Stimulated activated CD4-positive, alpha-beta T cell treated with anti-CD3 and anti-CD28 coated beads, Interleukin-15, amount 100 ng/mL, for 24 hours (primary cell): ENCODE measurements at places on chromosomes 5 and 9.
A peak's percentile ranks its signal among the peaks of the same experiment; 100 is the strongest.

DNA sequence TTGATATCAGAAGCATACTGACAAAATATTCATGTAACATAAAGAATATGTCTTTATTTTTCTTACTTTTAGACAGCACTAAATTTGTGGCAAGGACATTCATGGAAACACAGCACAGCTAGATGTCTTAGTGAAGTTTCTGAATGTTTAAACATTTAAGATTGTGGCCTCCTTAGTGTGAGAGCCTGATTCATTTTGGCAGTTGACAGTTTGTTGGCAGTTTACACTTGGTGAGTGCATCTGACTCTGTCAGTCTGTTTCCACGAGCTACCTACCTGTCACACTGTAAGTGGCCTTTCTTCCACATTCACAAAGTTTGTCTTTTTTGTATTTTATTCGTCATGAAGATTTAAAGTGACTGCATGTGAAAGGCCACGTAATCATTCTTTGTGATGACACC is 436.8 kb downstream of the TUSC1 start:
- DNase-seq: no peak

DNA sequence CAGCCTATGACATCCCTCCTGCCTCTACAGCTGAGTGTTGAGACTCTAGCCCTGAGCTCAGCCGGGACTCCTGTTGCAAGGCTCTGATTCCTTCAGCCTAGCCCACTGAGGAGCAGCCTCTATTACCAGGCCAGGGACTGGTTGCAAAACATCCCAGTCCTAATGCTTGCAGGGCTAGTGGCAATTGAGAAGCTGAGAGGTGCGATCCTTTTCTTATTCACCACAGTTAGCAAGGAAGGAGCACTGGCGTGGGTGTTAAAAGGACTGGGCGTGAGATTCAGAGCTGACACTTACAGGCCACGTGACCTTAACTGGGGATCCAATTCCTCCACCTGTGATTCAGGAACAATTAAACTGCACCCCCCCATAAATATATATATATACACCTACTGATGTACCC is 58.8 kb downstream of the GARNL3 start:
- no peak for DNase-seq

DNA sequence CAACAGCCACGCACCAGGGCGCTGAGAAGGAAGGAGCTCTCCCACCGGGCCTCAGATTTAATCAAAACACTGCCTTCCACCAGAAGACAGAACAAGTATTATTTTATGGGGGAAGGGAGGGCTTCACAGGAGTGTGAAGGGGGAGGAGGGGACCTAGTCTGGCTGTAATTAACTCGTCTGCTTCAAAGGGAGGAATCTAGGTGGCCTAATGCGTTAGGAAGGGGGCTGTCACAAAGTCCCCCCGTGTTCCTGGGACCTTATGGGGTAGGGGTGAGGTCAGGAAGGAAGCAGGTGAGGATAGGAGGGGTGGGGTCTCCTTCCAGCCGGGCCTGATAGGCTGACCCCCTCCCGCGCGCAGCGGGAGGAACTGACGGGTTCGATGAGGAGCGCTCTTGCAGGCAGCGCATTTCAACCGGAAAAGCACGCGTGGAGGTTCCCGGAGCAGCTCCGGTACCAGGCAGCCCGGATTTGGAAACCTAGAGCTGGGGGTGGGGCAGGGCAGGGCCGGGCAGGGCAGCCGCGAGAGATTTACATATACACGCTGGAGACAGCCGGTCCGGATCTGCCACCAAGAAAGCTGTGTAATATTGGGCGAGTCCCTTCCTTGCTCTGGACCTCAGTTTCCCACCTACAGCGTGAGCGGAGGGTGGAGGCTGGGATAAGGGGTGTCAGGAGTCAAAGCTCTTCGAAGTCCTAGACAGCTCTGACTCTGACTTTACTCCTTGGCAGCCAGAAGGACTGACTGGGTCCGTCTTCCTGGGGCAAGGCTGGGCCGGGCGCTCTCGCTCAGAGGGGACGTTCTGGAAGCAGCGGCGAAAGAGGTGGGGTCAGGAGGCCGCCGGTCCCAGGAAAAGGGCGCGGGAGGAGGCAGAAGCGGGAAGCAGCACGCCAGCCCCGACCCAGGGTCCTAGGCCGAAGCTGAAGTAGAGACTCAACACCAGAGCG is 1.8 kb downstream of the SHB start:
- peak; percentile 44 for DNase-seq

GRCh38 chr5:136679233-136679632 is 313.9 kb upstream of the TRPC7 start:
- no peak for DNase-seq

DNA sequence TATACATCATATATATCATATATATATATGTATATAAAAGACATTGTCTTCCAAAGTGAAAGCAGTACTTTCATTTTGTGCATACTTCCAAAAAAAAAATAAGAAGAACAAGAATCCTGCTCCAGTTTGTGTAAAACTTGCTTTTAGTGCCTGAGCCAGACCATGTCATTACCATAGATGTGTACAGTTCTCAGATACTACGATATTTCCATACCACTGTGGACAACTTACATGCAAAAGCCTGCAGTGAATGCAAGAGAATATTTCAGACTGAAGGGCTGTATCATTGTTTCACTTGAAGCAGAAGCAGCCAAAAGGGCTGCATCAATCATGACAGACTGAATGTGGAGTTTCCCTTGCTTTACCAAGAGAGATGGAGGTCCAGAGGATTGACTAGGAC is 72.6 kb upstream of the CYLC2 start:
- no peak for DNase-seq

- peak; percentile 3 for DNase-seq
Observed at GRCh38 chr5:165630261-165630778, 2124.9 kb downstream of the MAT2B start.

- DNase-seq: no peak
Observed at GRCh38 chr5:20678814-20679298, 690.9 kb upstream of the CDH18 start.

GRCh38 chr5:41793141-41793770 is 77.0 kb downstream of the OXCT1 start:
- DNase-seq: no peak

GRCh38 chr9:33450621-33451146 is 3.3 kb upstream of the AQP3 start:
- no peak for DNase-seq

GRCh38 chr9:98043915-98044314 is 12.6 kb upstream of the NANS start:
- DNase-seq: no peak

DNA sequence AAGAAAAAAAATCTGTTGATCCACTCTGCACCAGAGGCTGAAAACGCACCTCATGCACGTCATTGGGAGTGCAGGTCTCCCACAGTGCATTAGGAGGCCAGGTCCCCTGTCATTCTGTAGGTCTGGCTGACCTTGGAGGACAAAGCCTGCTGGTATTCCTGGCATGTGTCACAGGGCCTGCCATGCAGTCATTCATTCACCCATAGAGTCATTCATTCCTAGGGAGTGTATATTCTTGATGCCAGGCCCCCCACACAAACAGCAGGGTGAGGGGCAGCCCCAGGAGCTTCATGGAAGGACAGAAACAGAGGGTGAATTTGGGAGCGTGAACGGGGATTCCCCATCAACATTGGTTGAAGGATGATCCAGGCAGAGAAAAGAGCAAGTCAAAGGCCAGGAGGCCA is 2.2 kb downstream of the GBGT1 start:
- DNase-seq: no peak

DNA sequence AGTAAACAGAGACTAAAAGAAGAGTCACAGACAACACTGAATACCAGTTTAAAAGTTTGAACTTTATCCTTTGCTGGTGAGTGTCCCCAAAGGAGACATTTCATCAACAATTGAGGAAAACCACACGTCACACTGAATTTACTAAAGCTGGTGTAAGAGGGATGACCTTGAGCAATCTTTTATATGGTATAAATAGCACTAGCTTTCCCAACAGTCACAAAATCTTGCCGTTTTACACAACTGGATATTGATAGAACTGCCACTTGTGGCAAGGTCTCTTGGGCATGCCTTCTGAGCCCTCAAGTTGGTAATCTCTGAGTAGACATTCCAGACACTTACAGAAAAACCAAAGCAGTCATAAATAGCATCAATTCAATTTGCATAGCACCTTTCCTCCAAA is 311.5 kb upstream of the TARS1 start:
- DNase-seq: no peak

- peak; percentile 7 for DNase-seq
Observed at GRCh38 chr5:123429993-123430392, 6.8 kb upstream of the CEP120 start.

- DNase-seq: no peak
Observed at GRCh38 chr9:100602342-100602801, 24.5 kb downstream of the CAVIN4 start.

GRCh38 chr9:121825031-121825691 is 173.7 kb downstream of the DAB2IP start:
- no peak for DNase-seq

DNA sequence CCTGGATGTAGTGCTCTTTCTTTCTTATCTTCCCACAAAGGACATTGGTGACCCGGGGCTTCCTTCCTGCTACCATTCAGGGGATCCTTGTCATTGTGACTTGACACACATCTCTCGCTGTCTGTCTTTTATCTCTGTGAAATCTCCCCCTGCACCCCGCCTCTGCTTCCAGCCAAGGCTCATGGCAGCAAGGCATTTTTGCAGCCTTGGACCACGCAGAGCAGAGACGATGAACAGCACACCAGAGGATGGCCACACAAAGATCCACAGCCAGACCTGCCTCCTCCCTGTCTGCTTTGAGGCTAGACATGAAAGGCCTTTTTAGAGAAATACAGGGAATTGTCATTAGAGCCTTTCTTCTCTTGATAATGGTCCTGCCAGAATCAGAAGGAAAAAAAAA is 549.1 kb downstream of the CDK5RAP2 start:
- DNase-seq: no peak

- DNase-seq: no peak
Observed at GRCh38 chr5:73218552-73219171, 45.7 kb downstream of the TMEM174 start.

- no peak for DNase-seq
Observed at GRCh38 chr9:109904666-109905065, 124.7 kb downstream of the PALM2AKAP2 start.

- no peak for DNase-seq
Observed at GRCh38 chr5:97751540-97751939, 568.5 kb upstream of the RIOK2 start.

DNA sequence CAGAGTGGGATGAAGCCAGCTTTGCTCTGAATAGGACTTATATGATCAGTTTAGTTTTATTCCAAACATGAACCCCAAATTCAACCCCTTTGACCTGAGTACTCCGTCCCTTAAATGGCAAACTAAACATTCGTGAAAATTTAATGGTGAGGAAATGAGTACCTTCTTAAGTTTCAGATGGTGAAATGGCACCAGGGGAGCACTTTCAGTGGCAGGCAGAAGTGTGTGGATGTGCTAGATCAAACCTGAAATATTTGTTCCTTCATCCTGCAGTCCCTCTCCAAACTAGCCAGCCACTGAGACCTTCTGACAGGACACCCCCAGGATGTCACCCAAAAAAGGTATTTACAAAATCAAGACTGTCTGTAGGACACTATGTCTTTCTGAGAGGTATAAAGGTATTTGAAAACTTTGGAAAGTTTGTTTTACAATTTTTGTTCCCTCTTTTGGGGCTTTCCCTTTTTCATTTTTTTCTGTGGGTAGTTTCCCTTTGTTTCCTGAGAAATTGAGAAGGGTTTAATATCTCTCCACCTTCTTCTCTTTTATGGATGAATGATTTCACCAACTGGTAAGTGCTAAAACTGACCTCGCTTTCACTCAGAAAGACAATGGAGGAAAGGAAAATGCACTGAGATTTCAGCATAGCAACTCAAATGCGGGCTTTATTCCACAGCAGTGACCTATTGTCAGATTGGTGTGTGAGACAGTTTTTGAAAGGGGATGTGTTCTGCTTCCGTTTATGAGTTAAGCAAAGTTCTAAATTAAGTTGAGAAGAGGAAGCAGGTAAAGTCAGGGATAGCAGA is 127.1 kb downstream of the TMC1 start:
- no peak for DNase-seq

DNA sequence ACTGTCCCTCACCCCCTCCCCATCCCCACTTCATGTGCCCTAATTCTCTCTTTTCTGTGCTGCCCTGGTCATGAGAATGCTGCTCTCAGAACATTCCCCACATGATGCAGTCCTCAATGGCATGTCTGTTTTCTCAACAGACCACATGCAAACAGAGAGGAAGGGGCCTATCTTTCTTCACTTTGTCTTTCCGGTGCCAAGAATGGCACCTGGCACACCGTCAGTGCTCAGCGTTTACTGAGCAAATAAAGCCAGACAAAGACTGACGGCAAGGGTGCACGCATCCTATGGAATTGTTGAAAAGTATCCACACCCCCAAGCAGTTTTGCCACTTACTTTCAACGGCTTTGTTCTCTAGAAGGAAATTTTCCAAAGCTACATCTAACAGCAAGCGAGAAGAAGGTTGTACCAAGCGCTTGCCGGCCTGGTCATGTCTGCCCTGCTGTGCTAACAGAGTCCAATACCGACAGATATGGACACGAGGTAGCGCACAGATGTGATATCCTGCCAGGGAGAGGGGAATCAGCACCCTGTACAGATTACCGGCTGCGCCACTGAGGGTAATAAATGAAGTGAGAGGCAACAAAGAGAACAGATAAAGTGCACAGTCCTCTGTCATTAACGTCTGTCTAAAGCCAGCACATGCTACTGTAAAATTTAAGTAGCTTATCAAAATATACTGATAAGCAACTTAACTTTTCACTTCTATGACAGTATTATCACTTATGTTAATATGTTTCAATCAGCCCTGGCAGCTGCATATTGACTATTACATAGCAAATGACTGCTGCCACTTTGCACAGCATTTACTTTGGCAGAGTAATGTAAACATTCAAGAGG is 251.7 kb downstream of the DENND1A start:
- DNase-seq: no peak

DNA sequence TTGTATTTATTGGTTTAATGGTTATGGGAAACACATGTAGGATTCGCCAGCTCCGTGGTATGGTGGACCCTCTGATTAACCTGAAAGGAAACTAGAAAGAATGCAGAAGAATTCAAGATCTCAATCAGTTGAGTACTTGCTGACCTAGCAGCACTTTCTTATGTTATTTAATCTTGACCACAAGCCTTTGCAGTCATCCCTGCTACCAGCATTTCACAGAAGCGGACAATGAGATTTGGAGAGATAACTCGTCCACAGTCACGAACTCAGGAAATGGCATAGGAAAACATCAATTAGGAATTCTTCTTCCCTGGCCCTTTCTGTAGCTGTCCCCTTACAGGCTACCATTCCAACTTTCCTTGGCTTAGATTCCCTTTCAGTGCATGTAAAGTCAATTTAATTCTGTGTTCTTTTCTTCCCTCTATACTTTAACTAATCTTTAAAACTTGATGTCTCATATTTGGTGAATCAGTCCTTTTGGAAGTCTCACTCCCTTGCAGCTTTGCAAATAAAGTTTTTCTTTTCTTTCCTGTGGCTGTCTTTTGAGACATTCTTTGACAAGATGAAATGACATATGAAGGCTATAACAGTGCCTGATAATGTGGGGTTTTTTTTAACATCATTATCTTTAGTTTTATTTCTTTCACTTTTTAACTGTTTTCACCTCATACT is 1.3 kb upstream of the SLC44A1 start:
- DNase-seq: no peak

DNA sequence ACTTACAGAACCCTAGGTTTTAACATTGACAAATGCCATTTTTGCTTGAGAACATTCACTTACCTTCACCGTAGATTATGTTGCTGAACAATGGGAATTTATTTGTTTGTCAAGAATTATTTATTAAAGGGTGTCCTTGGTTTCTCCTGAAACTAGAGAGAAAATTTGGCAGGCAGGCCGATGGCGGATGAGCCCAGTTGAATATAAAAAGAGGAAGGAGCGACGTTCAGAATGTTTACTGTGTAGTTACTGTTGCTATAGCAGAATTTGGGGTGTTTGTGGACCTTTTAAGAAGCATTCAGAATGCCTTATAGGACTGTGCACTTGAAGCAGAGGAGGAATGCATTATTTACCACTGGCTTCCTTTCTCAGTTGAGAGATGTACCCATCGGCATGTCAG is 268.2 kb downstream of the CDH10 start:
- no peak for DNase-seq
